ENCODE measurements at places on chromosomes 6 and 20. TPM values are rescaled to one million over a fixed set of nuclear protein-coding genes. Genes with fewer than 3 reads are reported as not detected.

Gene ATP6V1G2
- total RNA-seq: 2.7 TPM

DNA sequence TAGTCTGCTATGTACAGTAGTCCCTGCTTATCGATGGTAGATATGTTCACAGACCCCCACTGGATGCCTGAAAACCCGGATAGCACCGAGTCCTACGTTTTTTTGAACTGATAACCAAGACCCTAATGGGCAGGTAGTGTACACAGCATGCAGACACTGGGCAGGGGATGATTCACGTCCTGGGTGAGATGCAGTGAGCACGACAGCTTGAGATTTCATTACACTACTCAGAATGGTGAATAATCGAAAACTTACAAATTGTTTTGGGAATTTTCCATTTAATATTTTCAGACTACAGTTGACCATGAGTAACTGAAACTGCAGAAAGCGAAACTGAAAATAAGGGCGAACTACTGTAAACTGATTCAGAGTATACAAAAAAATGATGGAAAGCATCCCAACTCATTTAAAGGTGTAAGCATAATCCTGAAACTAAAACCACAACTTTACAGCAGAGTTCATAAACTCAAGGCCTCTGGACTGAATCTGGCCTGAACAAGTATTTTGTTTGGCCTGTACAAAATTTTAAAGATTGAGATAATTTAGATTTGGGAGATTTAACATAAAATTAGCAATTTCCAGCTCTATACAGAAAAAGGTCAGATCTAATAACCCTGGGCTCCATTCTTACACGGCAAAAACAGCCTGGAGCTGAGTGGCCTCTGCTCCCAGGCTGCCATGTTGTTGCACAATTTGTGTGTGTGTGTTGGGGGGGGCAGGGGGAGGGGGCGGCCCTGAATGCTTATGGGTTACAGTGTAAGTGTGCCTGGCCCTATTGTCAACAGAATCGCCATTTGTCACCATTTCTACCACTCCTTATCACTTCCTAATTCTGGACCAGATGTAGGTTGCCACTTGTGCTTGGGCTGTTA is 34.9 kb downstream of the RNF24 start:
- DNase-seq: peak; percentile 38

GRCh38 chr20:49696594-49696993 is 17.1 kb downstream of the B4GALT5 start:
- DNase-seq: no peak

GRCh38 chr20:3247638-3248037 is 8.6 kb upstream of the SLC4A11 start:
- no peak for DNase-seq

- no peak for DNase-seq
Measured at GRCh38 chr20:33893314-33893713, 82.2 kb downstream of the CHMP4B start.

Gene DEF6
- total RNA-seq: 215 TPM

Gene ERVFRD-1
- total RNA-seq: not detected

DNA sequence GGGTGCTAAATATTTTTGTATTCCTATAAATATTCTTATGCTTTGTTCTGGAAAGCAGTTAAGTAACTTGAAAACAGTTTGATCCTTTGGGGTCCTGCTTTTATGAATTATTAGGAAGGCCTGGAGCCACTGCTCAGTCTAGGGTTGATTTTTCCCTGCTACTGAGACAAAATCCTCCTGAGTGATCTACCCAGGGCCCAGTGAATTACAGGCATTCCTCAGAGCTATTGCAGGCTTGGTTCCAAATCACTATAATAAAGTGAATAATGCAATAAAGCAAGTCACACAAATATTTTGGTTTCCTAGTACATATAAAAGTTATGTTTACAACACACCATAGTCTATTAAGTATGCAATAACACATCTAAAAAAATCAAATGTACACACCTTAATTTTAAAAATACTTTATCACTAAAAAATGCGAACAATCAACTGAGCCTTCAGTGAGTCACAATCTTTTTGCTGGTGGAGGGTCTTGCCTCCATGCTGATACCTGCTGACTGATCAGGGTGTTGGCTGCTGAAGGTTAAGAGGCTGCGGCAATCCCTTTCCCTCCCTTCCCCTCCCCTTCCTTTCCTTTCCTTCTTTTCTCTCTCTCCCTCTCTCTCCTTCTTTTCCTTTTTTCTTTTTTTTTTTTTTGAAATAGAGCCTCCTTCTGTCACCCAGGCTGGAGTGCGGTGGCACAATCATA is 43.0 kb downstream of the DNAAF9 start:
- DNase-seq: no peak

Gene HUS1B
- 0.78 TPM for total RNA-seq

DNA sequence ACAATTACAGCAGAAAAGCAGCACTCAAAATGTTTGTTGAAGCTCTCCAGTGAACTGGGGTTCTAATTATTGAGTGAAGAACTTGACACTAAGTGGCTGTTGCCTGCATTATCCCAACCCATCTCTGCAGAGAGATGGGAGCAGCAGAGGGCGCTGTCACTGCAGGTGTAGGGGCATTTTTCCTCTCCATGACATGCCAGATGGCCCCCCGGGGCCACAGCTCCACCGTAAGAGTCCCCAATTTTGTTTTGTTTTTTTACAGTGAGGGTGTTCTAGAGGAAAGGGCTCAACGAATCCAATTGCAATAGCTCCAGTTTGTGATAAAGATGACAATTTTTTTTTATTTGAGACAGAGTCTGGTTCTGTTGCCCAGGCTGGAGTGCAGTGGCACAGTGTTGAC is 1.9 kb upstream of the FUCA2 start:
- peak; percentile 64 for DNase-seq

Gene ABHD16B
- total RNA-seq: not detected
